Stimulated activated CD8-positive, alpha-beta memory T cell treated with anti-CD3 and anti-CD28 coated beads, Interleukin-2, amount 100 ng/mL, for 48 hours (primary cell): ENCODE measurements at places on chromosomes 6 and 20.
A peak's percentile ranks its signal among the peaks of the same experiment; 100 is the strongest.

DNA sequence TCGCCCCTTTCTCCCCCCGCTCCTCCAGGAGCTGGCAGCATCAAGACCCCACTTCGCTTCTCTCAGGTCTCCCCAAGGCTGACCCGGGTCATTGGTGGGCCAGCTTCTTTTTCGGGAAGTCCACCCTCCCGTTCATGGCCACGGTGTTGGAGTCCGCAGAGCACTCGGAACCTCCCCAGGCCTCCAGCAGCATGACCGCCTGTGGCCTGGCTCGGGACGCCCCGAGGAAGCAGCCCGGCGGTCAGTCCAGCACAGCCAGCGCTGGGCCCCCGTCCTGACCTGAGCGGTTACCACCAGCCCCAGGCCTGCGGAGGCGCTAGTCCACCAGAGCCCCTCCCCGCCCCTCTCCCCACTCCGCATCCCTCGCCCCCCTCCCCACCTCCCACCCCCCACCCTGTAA is 1.0 kb downstream of the PPDPF start:
- DNase-seq, result no peak

GRCh38 chr6:29447670-29448069 is 8.6 kb downstream of the OR10C1 start:
- DNase-seq, result no peak

GRCh38 chr6:21997119-21998037 is 299.5 kb downstream of the PRL start:
- no peak for DNase-seq

GRCh38 chr6:24923885-24924401 is 11.8 kb downstream of the RIPOR2 start:
- no peak for DNase-seq

DNA sequence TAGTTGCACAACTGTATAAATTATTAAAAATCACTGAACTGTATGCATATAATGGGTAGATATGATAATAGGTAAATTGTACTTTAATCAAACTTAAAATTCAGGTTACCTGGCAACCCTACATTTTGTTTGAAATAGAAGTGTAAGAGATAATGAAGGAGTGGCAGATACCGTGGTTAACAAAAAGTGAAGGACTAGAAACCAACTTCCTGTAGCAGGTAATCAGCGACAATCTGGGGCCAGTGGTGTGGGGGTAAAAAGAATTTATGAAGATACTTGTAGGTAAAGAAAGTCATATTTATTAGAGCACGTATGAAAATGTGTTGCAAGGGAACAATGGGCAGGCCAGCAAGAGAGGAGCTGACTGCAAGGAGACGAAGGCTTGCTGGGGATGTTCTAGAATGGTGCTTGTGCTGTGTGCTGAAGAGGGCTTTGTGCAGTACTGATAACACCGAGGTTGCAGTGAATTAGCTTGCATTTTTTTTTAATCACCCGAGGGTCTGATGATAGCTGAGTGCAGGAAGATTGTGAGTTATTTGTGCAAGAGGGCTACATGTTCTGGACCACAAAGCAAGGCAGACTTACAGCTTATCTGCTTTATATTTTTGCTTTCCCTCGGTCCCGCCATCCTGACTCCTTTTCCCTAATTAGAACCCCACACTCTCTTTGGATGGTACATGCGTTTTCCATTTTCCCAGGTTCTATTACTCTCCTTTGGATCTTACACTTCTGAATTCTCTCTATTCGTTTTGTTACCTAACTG is 4.6 kb upstream of the ENPP1 start:
- DNase-seq, result no peak

GRCh38 chr6:36623547-36624459 is 29.6 kb downstream of the SRSF3 start:
- DNase-seq, result peak; percentile 75

- no peak for DNase-seq
Observed at GRCh38 chr6:108793516-108794251, 54.5 kb upstream of the ARMC2 start.

- DNase-seq, result no peak
Observed at GRCh38 chr20:30488941-30489613, 768.4 kb upstream of the DEFB115 start.

- DNase-seq, result no peak
Observed at GRCh38 chr20:49291200-49291599, 13.3 kb upstream of the ZNFX1 start.

- no peak for DNase-seq
Observed at GRCh38 chr20:19321176-19321575, 108.7 kb downstream of the SLC24A3 start.

GRCh38 chr6:24994812-24995211 is 59.1 kb upstream of the RIPOR2 start:
- no peak for DNase-seq

DNA sequence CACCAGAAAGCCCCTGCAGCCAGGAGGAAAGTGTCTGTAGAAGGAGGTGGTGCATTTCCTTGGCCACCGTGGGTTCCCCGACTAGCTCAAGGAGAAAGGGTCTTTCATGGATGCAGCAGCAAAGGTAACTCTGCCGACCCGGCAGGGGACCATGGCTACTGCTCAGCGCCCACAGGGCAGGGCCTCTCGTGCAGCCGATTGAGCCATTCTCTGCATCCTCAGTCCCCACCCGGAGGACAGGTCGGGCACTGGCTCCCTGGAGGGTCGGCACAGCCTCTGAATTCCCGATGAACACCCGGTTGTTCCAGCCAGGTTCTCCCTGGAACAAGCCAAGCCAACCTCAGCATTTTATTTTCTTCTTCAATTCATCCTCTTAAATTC is 24.1 kb upstream of the FOXC1 start:
- no peak for DNase-seq

DNA sequence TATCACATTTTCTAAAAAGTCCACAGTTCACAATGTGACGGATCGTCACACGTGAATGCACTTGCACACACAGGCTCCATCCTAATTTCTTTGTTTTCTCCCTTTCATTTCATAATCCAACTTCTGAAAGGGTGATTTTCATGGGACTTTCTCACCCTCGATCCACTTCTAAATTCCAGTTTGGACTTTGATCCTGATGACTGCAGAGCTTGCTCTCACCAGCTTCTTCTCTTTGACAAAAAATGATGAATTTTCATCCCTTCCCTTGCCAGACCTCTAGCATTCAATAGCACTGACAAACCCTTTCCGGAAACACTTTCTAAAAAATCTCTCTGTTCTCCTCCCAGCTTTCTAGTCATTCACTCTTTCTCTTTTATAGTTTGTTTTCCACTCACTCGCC is 341.2 kb downstream of the SYNE1 start:
- no peak for DNase-seq

GRCh38 chr6:162092816-162093502 is 634.6 kb downstream of the PRKN start:
- no peak for DNase-seq

DNA sequence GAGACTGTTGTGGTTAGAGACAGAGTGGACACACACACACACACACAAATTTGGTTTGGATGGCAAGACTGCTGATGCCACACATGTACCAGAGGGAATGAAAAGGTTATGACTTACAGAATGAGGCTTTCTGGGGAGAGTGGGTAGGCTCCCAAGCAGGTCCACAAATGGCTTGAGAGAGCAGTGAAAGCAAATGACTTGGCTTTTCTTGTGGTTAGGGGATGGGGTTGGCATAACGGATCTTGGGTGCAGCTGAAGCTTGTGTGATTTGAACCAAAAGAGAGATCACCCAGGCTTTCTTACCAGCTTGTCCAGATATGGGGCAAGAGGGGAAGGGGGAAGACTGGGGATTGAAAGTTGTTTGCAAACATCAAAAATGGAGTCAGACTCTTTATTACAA is 73.9 kb upstream of the OLIG3 start:
- DNase-seq, result no peak

GRCh38 chr6:40957616-40958492 is 81.2 kb downstream of the UNC5CL start:
- DNase-seq, result no peak

- DNase-seq, result no peak
Observed at GRCh38 chr6:170449835-170450753, 103.0 kb downstream of the PSMB1 start.

- no peak for DNase-seq
Observed at GRCh38 chr6:16700202-16700915, 60.9 kb downstream of the ATXN1 start.

GRCh38 chr6:104639668-104640067 is 220.1 kb downstream of the HACE1 start:
- no peak for DNase-seq

- no peak for DNase-seq
Observed at GRCh38 chr6:21501021-21501354, 92.6 kb upstream of the SOX4 start.

- DNase-seq, result no peak
Observed at GRCh38 chr6:156189195-156189594, 588.0 kb upstream of the ARID1B start.

DNA sequence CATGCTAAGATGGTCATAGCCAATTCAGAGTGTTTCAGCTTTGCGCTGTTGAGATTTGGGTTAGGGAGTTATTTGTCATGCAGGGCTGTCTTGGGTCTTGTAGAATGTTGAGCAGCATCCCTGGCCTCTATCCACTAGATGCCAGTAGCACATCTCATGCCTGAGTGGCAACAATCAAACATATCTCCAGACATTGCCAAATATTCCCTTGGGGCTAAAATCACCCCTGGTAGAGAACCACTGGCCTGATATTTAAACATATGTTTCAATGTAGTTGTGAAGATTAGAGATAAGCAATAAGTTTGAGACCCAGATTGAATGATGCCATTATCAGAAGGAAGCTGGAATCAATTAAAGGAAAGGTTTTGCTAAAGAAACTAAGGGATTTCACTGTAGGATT is 463.3 kb downstream of the DOK5 start:
- DNase-seq, result no peak

DNA sequence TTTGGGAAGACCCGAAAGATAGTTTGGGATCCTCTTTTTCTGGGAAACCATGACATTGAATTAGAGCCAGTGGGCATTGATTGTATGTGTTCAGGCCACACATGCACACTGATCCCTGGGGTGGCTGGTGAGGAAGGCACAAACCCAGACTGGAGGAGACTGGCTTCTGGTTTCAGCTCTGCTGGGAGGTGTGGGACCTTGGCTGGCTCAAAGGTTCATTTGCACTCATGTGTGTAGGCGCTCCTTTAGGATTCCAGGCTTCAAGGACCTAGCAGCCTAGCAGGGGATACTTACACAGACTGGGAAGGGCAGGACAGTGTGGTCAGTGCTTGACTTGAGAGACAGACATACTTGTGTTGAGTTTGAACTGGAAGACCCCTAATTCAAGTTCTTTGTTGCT is 7.2 kb downstream of the RIN2 start:
- no peak for DNase-seq

DNA sequence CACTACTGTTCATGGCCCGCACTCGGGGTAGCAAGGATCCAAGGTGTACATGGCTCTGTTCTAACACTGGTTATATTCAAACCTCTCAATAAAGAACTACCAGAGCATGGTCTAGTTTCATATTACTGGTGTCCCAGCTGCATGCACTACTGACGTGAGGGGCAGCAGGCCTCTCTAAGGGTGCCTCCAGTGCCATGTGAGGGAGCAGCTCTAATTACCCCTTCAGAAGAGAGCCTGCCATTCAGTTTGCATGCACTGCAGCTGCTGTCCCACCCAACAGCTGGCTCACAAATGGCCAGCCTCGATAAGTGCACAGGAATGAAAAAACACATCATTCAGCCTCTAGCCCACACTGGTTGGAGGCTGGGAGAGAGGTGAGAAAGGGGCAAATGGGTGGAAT is 85.2 kb downstream of the SMLR1 start:
- DNase-seq, result no peak

DNA sequence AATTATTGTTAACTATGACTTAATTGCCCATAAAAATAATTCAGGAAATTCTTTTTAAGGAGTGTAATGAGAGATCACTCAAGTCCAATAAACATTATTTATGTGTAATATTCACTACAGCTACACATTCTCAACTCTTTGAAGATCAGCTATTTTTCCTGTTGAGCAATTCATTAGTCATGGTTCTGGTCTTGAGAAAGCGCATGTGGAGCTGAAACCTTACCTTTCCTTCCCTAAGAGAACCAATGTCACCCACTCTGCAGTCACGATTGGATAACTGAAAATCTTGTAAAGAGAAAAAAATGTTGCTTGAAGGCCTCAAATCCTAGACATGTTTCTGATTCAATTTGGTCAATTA is 736.9 kb upstream of the MARCKS start:
- DNase-seq, result no peak

DNA sequence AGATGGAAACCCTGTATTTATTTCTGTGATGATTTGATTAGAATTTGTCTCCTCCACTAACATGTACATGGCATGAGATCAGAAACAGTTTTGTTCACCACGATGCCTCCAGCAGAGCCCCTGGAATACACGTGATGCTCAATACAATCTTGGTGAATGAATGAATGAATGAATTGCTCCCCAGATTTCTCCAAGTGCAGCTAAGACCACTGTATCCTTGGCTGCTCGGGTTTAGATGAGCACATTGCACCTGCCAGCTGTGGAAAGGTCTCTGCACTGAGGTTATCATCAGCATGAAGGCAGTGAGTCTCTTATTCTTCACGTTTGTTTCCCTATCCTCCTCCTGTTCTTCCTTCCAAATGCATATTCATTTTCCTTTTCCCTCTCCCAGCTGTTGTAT is 17.9 kb downstream of the CASS4 start:
- no peak for DNase-seq

- no peak for DNase-seq
Observed at GRCh38 chr6:132391391-132392269, 9.6 kb downstream of the MOXD1 start.

GRCh38 chr20:4472906-4473305 is 248.8 kb upstream of the PRND start:
- DNase-seq, result no peak

- DNase-seq, result no peak
Observed at GRCh38 chr6:34562861-34563512, 6.9 kb upstream of the SPDEF start.

DNA sequence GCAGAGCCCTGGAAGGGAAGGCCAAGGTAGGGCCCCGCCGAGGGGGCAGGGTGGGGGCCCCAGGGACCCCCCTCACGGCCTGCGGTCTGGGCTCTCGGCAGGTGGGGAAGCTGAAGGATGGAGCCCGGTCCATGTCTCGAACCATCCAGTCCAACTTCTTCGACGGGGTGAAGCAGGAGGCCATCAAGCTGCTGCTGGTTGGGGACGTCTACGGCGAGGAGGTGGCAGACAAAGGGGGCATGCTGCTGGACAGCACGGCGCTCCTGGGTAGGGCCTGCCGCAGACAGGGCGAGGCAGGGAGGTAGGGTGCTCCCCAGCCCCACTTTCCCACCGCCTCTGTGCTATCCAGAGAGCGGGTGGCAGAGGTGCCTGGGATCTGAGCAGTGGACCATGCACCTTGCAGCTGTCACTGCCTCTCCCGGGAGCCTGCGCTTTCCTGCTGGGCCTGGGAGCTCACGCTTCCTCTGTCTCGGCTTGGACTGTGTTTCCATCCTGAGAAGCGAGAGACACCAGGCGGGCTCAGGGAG is 83.1 kb downstream of the SYNJ2 start:
- DNase-seq, result no peak

- DNase-seq, result no peak
Observed at GRCh38 chr20:32975698-32976674, 28.2 kb downstream of the SUN5 start.

GRCh38 chr6:45618259-45618658 is 240.5 kb upstream of the SUPT3H start:
- DNase-seq, result no peak

- no peak for DNase-seq
Observed at GRCh38 chr6:35948725-35949124, 27.8 kb upstream of the SRPK1 start.
